Activated naive CD8-positive, alpha-beta T cell treated with anti-CD3 and anti-CD28 coated beads, Interleukin-2, amount 50 U/mL, for 16 hours (primary cell): ENCODE measurements at places on chromosomes 6 and 20.

DNA sequence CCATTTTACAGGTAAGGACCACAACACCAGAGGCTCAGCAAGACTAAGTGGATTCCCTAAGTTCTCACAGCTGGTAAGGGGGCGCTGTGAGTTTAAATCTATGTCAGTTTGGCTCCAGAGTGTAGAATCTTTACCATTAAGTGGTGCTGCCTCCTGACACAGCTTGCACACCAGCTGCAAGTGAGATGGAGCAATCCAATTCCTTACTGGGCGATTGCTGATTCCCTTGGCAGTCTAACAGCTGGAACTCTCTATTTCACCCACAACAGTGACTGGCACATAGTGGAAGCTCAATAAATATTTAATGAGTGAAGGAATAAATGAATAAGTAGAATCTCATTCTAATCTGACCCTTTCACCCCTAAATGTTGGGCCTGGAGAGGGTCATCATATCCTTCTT, 176.7 kb downstream of the CLIC5 start:
- no peak for DNase-seq

DNA sequence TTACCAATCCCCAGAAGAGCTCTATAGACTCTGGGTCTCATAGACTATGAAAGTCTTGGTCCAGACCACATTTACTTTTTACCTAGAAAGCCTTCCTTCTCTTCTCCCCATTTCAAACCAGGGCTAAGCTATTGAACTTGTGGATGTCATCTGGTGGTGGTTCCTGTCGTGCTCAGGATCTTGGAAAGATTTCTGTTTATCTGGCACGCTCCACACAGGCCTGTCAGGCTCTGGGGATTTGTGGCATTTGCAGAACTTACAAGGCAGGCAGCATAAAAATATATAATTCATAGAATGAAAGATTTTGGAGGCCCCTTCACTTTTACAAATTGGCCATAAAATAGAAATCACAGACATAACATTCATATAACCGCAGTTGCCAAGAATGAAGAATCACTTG, 188.1 kb downstream of the UST start:
- DNase-seq: no peak

- DNase-seq: no peak
Observed at GRCh38 chr20:49516916-49517804, 34.7 kb upstream of the KCNB1 start.

DNA sequence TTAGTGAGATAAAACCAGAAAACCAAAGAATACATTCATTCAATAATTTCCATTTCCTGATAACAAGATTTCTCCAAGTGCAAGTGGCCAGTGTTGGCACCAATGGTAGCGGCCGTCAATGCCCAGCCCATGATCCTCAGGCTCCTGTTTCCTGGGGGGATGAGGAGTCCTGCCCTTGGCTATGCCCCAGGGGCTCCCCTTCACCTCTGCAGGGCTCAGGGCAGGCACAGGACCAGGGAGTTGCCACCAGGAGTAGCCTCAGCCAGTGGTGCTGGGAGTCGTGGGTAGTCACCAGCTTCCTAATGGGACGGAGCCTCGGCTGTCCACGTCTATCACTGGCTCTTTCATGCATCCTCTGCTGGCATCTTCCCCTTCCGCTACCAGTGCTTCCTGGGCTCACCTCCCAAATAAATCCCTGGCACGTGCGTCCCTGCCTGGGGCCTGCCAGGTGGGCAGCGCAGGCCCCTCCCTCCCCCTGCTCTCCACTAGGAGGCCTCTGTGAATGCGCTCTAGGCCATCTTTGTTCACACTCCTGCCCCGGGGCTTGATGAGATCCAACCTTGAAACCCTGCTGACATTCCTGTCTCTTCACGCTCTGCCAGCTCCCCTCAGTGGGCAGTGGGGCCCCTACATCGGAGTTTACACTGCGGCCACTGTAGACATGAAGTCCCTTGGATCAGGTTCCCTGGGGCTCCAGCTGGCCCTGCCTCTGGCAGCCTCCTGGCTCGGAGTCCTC, 215.7 kb downstream of the SYNDIG1 start:
- no peak for DNase-seq

DNA sequence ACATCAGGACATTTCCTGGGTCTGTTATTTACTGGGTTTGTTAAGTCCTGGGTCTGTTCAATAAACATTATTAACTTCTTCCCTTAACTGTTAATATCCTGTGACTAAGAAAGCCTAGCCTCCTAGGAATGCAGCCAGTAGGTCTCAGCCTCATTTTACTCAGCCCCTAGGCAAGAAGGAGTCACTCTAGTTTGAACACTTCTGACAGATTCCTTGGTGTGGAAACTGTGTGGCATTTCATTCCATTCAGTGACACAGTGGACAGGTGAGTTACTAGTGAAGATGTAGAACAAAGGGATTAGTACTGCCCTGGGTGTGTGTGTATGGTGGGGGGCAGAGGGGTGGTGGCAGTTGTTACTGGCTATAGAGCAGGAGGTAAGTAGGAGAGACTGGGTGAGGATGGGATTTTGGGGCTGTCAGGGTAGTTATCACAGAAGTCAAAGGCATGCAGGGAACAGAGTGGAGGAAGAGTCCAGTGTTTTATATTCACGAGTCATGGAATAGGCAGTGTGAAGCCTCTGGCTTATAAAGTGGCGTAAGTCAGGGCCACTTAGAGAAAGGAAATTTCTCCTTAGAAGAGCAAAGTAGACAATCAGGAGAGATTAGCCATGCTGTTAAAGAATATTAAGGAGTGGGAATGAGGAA, 28.4 kb downstream of the RNF182 start:
- DNase-seq: no peak

DNA sequence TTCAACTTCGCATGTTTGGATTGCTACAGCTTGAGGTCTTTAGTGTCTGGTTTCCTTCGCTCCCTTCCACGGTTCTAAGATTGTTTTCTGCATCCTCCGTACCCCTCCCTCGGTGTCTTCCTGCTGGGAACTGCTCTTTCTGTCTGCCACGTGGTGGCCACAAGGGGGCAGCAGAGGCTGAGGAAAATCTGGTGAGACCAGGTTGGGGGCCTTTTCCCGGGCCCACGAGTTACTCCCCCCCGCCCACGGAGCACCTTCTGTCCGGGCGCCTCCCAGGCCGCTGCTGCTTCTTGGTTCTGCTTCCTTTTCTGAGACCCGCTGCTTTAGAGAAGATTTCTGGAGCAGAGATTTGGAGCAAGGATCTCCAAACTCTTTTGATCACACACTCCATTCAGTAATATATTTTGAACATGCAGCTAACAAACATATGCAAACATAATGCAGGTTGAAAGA, 21.1 kb upstream of the NOTCH4 start:
- DNase-seq: peak; percentile 54

- no peak for DNase-seq
Observed at GRCh38 chr6:72861059-72861458, 239.2 kb downstream of the KCNQ5 start.

GRCh38 chr20:37384683-37385174, 38.8 kb downstream of the SRC start:
- peak; percentile 43 for DNase-seq

DNA sequence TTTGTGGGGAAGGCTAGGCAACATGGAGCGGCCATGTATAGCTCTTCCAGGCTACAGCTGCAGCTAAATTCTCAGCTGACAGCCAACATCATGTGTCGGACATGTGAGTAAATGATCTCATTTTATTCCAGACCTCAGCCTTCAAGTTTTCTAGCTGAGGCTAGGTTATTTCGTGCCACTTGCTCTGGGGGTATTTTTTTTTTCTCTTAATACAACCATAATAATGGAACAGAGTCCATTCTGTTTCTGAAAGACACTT, 573.5 kb downstream of the CD109 start:
- no peak for DNase-seq

- no peak for DNase-seq
Observed at GRCh38 chr20:21395051-21395665, 2.2 kb downstream of the NKX2-4 start.

DNA sequence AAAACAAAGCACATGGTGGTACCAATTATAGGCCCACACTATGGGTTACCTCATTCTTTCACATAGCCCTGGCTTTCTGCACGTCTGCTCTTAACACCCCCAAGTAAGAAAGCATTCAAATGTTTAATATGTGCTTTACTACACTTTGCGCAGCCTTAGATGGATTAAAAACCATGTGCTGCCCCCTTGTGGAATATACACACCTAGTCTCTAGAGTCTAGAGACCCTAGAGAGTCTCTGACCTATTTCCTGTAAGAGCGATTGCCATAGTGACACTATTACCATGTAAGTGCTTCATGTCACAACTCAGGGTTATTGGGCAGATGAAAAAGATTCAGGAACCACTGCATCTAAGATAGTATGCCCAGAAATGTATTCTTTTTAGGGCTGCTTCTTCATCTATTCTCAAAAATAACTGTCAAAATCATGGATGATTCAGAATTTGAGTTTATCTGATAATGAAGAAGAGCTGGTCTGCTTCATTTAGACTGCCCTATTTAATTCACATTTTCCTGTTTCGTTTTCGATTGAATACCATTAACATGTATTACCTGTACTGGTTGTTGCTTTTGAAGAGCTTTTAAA, 186.3 kb downstream of the ADGB start:
- DNase-seq: no peak

DNA sequence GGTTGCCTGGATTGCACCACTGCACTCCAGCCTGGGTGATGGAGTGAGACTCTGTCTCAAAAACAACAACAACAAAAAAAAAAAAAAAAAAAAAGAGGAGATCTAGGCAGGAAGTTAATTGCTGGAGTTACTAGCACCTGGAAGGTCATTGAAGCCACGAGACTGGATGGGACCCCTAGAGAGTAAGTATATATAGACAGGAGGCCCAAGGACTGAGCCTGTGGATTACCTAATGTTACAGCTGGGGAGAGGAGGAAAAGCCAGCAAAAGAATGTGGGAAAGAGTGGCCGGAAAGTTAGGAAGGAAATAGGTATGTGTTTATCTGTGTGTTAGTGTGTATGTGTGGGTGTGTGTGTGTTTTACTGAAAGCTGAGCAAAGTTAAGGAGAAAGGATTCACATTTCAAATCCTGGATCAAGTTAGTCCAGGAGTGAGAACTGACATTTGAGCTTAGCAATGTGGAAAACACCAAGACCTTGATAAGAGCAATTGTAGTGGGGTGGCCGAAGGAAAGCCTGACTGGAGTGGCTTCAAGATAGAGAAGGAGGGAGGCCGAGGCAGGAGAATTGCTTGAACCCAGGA, 38.4 kb downstream of the ANKRD6 start:
- no peak for DNase-seq

DNA sequence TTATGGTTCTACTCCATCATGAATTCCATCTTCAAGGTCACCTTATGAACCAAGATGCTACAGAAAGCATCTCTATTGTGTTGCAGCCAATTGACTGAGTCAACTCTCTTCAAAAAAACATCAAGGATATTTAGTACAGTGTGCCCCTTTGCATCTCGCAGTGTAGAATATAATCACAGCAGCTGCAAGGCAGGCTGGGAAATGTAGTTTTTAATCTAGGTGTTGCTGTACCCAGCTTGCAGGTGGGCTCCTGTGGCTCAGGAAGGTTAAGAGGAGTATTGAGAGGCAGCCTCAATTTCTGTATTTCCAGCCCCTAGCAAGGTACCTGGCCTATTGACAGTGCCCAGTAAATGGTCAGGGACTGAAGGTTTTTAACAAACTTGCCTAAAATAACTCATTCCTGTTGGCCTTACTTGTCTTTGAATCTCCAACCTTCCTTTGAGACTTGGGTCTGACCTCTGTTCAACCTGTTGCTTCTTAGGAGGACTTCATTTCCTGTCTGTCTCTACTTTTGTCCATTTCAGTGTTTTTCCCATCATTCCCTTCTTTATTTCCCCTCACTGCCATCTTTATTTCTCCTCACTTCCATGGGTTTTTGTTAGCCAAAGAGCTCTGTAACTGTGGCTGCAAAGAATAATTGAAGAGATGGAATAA, 150.5 kb downstream of the DNAH8 start:
- DNase-seq: no peak

GRCh38 chr6:124661097-124661661, 301.1 kb upstream of the RNF217 start:
- DNase-seq: no peak

DNA sequence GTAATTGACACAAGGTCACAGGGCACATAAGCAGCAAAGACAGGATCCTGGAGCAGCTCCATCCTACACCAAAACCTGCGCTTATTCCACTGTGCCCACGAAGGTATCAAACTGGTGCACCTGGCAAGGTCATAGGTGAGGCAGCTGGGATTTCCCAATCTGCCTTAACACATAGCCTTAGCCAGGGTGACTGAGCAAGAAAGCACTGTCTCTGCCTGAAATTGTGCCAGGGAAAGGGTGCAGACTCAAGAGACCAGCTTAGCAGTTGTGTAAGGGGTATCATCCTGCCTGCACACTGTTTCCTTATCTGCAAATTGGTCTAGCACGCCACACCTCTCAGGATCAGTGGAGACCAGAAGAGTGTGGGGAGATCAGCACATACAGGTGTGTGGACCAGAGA, 82.8 kb downstream of the MAFB start:
- no peak for DNase-seq

DNA sequence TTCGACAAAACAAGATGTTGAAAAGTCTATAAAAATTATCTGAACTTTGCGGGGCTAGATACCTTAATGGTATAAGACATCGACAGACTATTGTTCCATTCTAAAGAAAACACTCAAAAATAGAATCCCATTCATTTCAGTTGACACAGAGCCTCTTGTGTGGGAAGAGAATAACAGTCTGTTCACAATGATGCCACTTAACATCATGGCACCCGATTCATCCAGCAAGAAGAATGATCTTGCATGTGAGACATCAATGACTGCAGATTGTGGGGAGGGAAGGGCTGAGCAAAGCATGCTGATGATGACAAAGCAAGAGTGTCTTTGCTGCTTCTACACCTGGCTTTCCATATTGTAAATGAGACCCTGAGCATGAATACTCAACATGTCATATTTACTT, 49.7 kb upstream of the ARMH2 start:
- DNase-seq: no peak

DNA sequence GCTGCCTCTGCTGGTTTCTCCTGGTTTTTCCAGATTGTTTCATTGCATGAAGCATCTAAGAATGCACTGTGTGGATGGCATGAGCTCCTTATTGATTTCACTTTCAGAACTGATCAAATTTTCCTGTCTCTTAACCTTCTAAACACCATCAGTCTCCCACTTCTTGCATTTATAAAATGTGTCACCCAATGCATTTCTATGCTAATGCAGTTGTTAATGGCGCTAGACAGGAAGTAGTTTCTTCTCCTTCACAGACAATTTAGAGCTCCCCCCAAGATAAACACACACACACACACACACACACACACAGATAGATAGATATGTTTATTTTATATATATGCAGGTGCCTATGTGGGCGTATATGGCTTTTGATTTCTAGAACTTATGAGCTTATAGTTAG, 45.6 kb upstream of the FOXA2 start:
- no peak for DNase-seq

GRCh38 chr20:15201602-15202001, 864.2 kb upstream of the FLRT3 start:
- DNase-seq: no peak

DNA sequence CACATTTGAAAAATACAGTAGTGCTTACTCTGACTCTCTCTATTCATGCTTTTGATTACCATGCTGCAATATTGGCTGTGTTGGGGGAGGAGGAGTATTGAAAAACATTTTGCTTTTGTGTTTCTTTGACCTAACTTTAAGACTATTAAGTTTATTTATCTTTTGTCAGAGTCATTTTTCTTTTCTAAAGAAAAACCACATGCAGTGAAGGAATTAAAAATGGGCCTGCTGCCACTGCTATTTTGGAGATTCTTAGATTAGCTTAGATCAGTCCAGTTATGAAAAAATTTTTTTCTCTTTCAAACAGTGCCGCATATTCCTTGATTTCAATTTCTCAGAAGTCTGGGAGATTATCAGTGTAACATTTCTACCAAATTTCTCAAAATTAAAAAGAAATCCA, 36.1 kb downstream of the BCKDHB start:
- DNase-seq: no peak

GRCh38 chr20:52731093-52731492, 241.1 kb upstream of the TSHZ2 start:
- DNase-seq: no peak

GRCh38 chr6:64890609-64891008, 816.4 kb downstream of the EYS start:
- DNase-seq: no peak
